ENCODE measurements at places on chromosomes 4 and X.

- no peak for DNase-seq
Measured at GRCh38 chrX:73832319-73832718, 269.3 kb downstream of the CHIC1 start.

- no peak for DNase-seq
Measured at GRCh38 chrX:13463608-13464007, 105.8 kb upstream of the EGFL6 start.

GRCh38 chr4:89101256-89102161 lies 9.8 kb upstream of the TIGD2 start:
- no peak for DNase-seq

DNA sequence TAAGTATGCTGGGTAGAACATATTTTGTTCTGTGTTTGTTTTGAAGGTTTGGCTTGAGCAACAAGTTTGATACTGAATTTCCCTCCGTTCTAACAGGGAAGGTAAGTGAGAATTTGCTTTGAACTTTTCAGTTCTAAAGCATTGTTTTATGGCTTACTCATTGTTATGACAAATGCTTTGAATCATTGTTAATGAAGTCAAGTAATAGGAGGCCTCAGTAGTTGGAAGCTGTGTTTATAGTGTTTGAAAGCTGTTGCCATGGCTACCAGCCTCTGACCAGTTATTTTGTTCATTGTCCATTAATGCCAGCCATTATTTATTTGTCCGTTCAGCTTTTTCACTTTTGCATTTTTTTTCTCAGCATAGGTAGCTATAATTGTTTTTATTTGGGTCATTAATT lies 14.4 kb downstream of the CHIC1 start:
- no peak for DNase-seq

DNA sequence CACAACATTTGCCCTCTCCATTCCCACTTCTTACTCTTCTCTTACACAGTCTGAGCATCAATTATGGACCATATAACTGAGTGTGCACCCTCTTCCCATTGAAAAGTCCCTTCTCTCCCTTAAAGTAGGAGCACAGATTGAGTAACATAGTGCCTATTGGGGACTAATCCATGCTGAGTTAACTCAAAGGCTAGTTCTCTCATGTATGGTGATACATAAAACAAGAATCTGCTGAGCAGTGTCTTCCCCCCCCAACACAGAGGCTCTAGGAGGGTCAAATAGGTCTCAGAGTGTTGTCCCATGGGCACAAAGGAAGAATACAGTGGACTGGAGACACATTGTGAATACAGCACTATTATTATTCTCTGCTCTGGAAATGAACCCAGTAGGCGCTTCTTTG lies 274.6 kb upstream of the BOD1L1 start:
- no peak for DNase-seq

All from left cardiac atrium (tissue), 4 donors.